ENCODE measurements at places on chromosomes 6 and 20. TPM values are rescaled to one million over a fixed set of nuclear protein-coding genes. Genes with fewer than 3 reads are reported as not detected.

The PRDM13 gene
- 1.3 TPM for total RNA-seq

The BEND6 gene
- 0.88 TPM for total RNA-seq

The SYNDIG1 gene
- total RNA-seq, result 2.7 TPM

The CLPSL1 gene
- total RNA-seq, result not detected
